CD4-positive, alpha-beta T cell treated with Interferon alpha-2 for 1 hour (primary cell): ENCODE measurements at places on chromosomes 12 and 14.

DNA sequence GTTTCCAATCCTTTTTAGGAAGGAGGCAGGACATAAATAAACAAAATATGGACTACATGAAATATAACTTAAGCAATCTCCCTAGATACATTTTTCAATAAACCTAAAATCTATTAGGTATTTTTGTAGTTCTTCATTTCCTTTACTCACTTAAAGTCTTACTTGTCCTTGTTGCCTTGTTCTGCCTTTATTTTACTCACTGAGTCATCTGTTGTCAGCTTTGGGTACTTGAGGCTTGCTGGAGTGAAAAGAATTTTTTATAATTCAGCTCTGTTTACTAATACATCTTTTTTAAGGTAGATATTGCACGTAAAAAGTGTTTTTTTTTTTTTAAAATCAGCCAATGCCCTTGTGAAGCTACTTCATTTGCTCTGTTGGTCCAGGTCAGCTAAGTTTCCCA, 216.2 kb downstream of the PELI2 start:
- no peak for DNase-seq

DNA sequence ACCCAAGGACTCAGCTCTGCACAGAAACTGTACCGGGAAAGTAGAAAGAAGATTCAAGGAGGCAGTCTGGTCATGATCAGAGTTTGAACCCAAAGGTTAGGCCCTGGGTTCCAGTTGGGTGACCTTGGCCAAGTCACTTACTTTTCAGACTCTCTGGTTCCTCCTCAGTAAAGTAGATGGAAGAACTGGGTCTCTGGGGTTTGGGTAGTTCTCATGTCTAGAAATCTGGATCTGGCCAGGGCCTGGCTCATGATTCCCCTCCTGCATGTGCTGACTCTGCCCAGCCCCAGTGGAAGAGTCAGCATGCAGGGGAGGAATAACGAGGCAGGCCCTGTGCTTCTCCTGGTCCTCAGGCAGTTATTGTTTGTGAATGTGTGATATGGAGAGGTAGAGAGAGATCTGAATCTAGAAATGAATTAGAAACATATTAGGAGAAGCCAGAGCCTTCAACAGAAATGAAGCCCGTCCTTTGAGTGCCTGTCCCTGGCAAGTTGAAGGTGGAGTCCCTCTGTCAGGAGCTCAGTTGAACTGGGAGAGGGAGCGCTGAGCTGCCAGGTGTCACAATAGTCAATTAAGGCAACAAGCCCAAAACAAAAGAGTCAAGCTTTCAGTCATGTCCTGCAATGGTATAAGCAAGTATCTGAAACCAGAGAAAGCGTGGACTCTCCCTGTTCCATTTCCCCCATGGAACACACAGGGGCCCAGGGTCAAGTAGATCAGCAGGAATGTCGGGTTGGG, 131.3 kb upstream of the HIF1A start:
- no peak for DNase-seq

GRCh38 chr12:57085999-57086492, 2.9 kb upstream of the NAB2 start:
- DNase-seq = no peak

- DNase-seq = no peak
Measured at GRCh38 chr12:75854681-75855309, 176.8 kb downstream of the PHLDA1 start.

DNA sequence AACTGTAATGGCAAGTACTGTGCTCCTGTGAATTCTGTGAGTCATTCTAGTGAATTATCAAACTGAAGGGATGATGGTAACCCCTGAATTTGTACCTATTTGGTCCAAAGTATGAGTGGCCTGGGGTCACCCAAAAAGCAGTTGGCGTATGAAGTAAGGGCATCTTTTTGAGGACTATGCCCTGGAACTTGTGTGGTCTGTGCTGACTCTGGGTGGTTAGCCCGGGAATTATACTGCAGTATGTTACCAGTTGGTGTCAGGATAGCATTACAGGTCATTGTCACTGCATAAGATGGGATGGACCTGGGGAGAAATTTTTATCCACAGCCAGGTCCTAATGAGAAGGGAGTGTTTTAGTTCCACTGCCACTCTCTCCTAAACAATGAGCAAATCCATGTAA, 174.7 kb downstream of the SSPN start:
- DNase-seq = no peak

GRCh38 chr12:62468397-62468796, 1.8 kb downstream of the MON2 start:
- DNase-seq = no peak

- DNase-seq = no peak
Measured at GRCh38 chr12:100295764-100296555, 29.0 kb downstream of the SCYL2 start.

DNA sequence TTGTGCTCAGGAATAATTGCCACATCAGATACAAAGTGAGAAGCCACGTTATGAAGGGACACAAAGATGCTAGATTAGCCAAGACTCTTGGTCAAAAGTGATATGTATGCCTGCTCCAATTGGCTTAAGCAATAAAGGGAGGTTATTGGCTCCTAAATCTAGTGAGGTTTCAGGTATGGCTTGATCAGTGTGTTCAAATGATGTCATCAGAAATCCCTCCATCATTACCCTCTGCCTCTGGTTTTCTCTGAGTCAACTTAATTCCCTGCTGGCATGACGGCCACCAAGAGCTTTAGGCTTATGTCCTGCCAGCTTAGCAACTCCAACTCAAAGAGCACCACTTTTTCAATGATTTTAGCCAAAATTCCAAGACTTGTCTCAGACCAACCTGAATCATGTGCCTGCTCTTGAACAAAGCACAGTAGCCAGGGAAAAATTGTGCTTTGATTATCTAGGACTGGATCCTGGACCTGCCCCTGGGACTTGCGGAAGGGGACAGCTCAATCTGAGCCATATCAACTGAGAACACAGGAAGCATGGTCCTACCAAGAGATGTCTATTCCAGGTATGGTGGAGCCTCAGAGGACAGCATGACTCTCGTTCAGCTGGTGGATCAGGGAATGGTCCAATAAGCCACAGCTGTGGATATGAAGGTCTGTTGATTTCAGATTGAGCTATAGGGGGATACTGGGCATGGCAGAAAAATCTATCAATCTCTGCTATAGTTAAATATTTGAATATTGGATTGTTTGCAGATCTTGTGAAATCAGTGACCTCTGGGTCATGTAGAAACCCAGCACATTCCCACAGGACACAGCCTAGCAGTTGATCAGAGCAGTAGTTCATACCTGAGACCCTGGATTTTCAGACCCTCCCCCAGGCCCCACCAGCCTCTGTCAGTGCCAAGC, 16.1 kb upstream of the P2RX7 start:
- no peak for DNase-seq
